ENCODE measurements at places on chromosomes 3 and 15.

GRCh38 chr3:166955201-166955939 is 424.7 kb downstream of the ZBBX start:
- DNase-seq, result no peak

- no peak for DNase-seq
Measured at GRCh38 chr15:33722005-33722672, 246.2 kb upstream of the CHRM5 start.

DNA sequence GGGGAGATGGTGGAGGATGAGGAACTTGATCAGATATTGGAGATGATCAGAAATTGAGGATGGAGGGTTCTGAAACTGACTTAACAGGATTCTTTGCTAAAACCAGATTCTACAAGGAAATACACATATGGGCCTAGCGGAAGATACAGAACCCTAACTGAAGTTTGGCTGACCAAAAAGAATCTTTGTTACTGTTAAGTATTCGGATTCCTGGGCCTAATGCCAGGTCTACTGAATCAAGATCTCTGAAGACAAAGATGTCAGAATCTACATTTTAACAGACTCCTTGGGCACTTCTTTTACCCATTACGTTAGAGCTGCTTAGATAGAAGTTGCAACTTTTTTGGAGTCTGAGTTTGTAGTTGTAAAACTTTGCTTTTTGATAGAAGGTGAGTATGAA is 137.7 kb downstream of the FNDC3B start:
- DNase-seq, result no peak

GRCh38 chr3:176867681-176868663 is 329.3 kb downstream of the TBL1XR1 start:
- no peak for DNase-seq

- no peak for DNase-seq
Measured at GRCh38 chr3:155496206-155496605, 202.7 kb upstream of the STRIT1 start.

DNA sequence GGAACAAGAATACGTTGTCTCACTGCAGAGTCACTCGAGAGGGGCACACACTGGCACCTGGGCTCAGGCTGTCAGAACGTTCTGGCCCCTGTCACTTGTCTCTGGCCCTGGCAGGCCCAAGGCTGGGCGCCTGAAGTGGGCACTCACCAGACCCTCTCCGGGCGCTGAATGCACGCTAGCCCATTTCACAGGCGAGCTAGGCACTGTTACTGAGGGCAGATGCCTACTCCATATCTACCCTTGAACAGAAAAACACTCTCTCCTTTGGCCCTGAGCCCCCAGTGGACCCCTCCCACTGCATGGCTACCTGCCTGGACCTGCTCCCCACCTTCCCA is 42.3 kb upstream of the IQSEC1 start:
- no peak for DNase-seq

GRCh38 chr15:67082007-67082536 is 16.7 kb downstream of the SMAD3 start:
- no peak for DNase-seq

DNA sequence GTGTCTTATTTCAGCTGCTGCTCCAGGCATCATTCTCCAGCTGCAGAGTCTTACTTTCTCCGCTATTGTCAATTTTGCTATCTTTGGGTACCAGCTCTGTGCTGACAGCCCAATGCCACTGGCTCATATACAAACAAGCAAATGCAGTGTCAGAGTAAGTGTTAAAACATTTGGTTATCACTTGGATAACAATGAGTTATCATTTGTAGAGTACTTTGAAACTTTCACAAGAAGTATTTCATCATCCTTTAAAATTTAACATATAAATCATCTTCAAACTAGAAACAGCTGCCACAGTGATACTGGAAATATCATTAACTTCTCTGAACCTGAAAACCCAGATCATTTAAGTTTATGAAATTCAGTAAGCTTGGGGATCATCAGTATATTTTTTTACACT is 13.8 kb downstream of the TSPAN3 start:
- no peak for DNase-seq

- no peak for DNase-seq
Measured at GRCh38 chr3:12981306-12982275, 91.6 kb downstream of the IQSEC1 start.

DNA sequence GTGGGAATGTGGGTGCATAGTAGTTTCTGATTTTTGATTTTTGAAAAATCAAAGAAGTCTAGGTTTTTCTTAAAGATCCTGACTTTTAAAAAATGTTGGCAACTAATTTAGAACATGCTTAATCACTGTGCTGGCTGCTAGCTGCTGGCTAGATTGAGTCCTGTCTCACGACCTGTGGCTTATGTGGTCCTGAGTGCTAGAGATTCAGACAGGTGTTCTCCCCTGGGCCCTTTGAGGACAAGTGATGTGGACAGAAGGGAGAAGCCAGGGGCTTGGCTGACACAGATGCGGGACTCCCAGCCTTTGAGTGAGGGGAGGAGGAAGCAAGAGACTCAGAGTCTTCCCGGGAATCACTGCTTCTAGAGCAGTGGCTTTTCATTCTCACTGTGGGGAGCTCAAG is 47.5 kb downstream of the CORO2B start:
- no peak for DNase-seq

GRCh38 chr15:27983496-27983895 is 115.6 kb downstream of the OCA2 start:
- DNase-seq, result no peak

GRCh38 chr15:50506121-50506520 is 40.3 kb downstream of the USP50 start:
- no peak for DNase-seq

GRCh38 chr3:17979911-17980310 is 237.5 kb upstream of the TBC1D5 start:
- no peak for DNase-seq

DNA sequence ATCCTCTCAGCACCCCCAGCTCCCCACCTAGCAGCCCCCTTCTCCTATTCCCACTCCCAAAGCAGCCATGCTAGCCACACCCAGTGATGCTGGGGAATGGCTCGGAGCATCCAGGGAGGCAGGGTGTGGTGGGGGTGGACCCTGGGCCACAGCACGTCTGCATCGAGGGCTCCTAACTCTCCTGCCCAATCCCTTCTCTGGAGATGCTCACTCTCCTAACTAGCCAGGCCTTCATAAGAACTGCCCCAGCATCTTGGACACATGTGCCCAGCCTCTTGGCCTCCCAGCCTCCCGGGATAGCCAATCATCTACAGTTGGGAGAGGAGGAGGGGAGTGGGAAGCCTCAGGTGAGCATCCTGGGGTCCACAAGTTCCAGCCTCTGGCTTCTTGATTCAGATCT is 2.7 kb downstream of the PCBP4 start:
- no peak for DNase-seq
